Upper lobe of left lung (tissue), 6 donors: ENCODE measurements at places on chromosomes 2 and 18.

GRCh38 chr2:219998107-219998506 lies 370.7 kb downstream of the SLC4A3 start:
- no peak for DNase-seq

DNA sequence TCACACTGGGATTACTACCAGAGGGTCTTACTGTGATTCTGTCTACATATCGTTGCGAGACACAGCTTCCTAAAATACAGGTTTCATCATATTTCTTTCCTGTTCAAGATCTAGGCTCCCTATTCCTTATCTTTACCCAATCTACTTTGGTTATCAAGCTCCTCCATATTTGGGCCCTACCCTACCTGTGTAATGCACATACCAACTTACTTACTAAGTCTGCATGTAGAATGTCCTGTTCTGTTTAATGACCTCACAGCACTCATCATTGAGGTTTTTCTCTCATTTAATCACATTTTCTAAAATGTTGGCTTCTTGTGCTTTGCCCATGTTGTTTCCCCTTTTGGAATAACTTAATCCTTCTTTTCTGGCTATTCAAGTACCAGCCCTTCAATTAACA lies 551.1 kb downstream of the ZEB2 start:
- DNase-seq, result no peak

DNA sequence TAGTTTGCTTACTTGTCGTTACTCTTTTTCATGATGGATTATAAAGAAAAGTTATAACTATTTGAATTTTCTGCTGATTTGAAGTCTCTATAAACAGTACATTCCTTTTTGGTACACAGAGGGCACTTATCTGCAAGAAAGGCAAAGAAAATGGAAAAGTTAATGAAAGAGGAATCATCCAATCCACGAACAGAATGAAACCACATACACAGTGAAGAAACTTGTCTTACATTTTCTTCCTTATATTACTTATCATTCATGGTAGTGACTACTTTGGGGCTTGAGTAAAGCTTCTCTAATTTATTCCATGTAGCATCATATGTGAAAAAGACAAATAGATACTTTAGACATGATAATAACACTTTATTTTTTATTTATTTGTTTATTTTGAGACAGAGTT lies 14.8 kb upstream of the ACTR3 start:
- no peak for DNase-seq

GRCh38 chr2:219174146-219174545 lies 2.6 kb downstream of the CNPPD1 start:
- DNase-seq, result peak; percentile 1

DNA sequence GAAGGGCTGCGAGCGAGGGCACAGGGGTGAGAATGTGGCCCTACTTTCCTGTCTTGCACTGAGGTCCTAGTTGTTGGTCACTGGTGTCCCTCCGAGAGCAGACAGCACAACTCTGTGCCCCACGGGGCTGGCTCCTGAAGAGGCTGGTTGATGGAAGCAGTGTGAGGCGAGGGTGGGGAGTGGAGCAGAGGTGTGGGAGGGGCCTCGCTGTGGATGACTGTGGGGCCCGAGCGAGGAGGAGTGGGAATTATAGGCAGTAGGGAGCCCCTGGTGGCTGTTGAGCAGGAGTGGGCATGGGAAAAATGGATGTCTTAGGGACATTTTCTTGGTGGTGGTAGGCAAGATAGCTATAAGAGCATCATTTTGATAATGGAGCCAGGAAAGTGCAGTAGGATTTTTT lies 660.5 kb upstream of the HS6ST1 start:
- peak; percentile 19 for DNase-seq

DNA sequence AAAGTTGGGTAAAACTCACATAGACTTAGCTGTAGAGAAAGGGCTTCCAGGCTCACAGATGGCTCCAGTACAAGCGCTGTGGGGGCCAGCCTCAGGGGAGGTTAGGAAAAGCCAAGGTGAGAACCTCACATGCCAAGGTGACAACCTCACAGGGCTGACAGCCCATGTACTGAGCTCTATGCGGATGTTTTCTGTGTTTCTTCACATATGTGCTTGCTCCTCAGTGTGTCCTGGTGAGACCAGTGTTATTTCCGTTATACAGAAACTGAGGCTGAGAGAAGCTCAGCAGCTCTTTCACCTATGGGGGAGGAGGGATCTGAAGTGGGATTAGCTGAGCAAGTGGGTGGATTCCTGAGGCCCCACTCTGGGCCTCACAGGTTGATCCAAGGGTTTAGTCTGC lies 67.3 kb downstream of the INPP4A start:
- no peak for DNase-seq

GRCh38 chr2:169590804-169591203 lies 6.7 kb downstream of the PPIG start:
- no peak for DNase-seq

GRCh38 chr2:104412384-104412783 lies 441.5 kb upstream of the POU3F3 start:
- peak; percentile 36 for DNase-seq

- no peak for DNase-seq
Measured at GRCh38 chr2:152376968-152377367, 42.0 kb downstream of the FMNL2 start.

DNA sequence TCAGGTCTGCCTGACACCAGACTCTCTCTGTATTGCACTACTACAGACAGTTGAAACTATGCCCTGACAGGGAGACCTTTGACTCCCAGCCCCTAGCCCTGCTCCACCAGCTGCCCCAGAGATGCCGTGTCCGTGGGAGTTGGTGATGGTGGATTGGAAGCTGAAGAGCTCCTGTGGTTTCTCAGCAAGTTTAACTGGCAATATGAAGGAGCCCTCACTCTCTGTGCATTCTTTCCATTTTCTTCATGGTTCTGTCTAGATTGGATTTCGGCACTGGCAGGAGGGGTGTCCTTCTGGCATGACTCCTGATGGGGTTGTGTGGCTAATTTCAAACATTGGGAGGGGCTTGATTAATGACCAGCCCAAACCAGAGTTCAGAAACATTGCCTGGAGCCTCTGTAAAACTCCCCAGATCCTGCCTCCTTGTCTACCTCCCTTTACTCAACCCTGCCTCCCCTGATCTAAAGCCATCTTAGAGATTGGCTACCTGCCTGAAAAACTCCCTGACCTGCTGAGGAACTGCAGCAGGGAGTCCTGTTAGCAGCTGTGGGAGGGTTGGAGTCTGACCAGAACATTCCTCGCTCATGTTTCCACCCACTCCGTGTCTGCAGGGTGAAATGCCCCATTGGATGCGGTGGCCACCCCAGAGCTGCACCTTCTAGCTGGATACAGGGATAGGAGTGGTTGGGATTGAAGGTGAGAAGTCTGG lies 206.9 kb upstream of the SPRED2 start:
- DNase-seq, result no peak

- DNase-seq, result no peak
Measured at GRCh38 chr2:209368914-209369313, 54.9 kb upstream of the MAP2 start.

DNA sequence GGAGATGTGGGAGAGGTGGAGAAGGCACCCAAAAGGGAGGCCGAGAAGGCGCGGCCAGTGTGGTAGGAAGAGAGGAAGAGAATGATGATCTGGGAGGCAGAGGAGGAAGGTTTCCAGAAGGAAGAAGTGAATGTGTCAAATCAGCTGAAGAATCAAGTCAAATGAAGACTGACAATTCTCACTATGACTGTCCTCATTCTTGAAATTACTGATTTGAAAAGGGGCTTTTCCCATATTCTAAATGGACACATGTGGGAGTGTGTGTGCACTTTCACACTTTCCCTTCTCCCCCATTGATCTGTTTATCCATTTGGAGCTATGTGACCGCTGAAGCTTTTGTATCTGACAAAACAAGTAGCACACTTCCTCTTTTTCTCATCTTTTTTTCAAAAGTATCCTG lies 6.1 kb downstream of the AFF3 start:
- DNase-seq, result no peak

GRCh38 chr2:108591163-108591562 lies 56.9 kb downstream of the LIMS1 start:
- no peak for DNase-seq
